ENCODE measurements at places on chromosomes 7 and 10.
A peak's percentile ranks its signal among the peaks of the same experiment; 100 is the strongest.

DNA sequence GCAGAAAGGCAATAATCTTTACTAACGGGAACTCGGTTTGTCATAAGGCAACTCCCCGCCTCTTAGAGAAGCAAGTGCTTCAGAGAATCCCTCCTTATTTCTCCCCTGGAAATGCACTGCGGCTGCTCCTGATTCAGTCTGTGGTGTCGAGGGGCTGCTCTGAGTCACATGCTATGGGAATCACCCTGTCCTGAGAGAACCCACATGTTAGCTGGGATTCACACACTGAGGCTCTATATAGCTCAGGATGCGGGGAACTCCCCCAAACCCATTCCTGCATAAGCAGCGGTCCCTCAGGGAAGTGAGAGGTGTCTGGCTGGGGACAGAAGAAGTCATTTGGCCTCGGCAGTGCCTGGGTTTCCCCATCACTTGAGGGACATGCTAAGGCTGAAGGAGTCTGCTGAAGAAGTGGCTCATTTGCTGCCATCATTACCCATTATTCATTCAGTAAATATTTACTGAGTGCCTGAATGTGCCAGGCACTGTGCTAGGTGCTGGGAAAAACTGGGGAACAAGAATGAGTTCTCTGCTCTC lies 87.5 kb downstream of the ATXN7L1 start:
- DNase-seq, result no peak

DNA sequence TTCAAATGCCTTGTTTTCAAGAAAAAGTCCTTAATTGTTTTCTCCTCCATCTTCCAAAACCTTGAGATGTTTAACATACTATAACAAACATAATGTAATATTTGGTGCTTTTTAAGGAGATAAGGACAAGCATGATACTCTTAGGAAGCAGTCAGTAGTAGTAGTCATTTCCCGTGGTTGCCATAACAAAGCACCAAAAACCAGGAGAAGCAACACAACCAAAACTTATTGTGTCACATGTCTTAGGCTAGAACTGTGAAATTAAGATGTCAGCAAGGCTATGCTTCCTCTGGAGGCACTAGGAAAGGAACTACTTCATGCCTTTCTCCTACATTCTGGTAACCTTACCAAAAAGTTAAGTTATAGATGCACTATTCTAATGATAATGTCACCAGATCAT lies 106.8 kb downstream of the MBL2 start:
- no peak for DNase-seq

DNA sequence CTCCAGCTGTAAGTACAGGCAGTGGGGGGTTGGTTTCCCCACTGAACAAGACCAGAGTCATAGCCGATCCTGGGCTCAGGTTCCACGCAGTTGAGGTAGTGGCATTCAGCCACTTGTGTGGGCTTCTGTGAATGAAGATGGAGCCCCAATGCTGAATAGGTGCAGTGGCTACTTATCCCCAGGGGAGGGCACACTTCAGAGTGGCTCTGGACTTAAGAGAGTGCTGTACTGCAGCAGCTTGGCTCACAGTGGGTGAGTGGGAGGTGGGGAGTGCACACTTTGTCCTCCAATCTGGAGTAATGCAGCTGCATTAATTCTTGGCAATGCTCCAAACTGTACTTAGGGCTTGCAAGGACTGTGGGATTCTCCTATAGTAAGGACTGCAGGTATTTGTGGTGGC lies 81.9 kb downstream of the BUB3 start:
- no peak for DNase-seq

DNA sequence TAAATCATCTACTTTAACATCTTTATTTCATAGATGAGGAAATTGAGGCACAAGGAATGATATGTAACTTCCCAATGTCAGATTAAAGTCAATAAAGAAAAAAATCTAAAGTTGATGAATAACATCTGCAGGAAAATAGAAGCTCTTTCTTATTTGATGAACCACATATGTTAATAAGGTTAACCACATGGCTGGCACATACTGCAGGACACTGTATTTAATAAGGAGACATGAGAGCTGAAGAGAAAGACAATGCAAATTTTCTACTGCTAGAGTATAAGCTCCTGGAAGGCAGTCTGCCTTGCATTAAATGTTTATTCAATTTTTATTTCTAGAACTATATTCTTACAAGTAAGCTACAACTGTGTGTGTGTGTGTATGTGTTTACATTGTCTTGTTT lies 4.4 kb downstream of the RAB11FIP2 start:
- no peak for DNase-seq

DNA sequence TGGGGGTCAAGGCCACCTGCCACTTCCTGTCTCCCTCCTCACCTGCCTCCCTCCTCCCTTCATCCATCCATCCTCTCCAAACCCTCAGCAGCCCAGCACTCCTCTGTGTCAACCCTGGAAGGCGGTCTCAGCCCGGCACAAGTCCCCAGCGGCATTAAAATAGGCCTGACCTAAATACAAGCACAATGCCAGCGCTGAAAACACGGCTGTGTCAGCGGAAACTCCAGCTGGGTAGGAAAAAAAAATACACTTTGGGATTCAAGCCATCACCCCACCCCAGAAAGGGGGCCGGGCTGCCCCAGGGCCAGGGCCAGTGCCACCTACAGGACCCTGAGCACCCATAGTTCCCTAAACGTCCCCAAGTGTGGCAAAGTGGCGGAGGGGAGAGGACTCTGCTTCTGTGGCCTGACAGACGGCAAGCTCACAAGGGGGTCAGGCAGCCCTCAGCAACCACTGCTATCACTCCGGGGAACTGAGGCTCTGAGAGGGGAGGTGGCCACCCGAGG lies 22.7 kb upstream of the GTF2IRD1 start:
- DNase-seq, result no peak

GRCh38 chr10:62045765-62046521 lies 144.4 kb downstream of the ARID5B start:
- DNase-seq, result peak; percentile 33

DNA sequence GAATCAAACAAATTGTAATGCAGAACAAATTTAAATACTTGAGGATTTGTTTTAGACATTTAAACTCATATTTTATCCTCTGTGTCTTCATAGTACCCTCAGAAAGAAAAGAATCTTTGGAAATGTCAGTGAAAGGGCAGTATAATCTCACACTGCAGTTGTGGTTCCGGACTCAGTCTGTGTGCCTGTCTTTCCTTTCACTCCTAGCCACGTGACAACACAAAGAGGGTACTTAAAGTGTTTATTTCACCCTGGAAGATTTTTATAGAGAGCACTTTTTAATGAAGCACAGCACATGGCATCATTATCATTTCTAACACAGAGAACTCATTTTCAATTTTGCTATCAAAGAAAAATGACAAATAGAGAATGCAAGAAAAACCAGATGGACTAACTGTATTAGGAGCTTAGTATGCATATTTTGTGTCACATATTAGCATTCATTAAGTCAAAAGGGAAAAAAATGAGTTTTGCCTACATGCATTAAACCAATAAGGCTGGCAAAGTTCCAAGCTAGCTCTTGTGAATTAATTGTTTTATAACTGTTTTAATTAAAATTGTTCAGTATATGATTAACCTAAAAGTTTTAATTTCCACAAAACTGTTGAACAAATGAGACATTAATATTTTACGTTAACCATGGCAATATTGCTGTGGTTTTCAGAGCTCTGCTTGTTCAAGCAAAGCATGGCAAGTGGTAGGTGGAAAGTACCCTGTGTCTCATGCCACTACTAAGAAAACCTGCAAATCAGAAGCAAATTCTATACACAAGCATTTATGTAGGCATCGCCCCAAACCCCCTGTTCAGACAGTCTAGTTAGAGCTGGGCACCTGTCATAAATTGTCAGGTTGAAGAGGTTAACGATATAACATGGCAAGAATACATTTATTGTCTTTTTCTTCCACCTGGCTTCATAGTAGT lies 65.9 kb downstream of the AUTS2 start:
- no peak for DNase-seq

- DNase-seq, result no peak
These were observed 205.2 kb downstream of the KLF6 start for GRCh38 chr10:3579845-3580244.

DNA sequence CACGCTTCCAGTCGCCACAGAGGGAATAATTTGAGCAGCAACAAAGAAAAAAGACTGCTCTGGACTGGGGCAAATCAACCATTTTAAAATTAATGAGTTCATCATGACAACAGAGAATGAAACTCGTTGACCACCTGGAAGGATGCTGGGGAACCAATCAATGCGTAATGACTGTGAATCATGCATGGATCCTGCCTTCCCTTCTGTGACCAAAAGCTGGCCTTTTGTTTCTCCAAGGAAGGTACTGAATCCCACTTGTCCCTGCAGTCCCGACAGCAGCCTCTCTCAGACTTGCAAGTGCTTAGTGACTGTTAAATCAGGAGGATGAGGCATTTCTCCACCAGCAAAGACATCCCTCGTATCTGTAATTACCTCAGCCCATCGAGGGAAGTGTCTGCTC lies 68.0 kb upstream of the TNS3 start:
- DNase-seq, result no peak

DNA sequence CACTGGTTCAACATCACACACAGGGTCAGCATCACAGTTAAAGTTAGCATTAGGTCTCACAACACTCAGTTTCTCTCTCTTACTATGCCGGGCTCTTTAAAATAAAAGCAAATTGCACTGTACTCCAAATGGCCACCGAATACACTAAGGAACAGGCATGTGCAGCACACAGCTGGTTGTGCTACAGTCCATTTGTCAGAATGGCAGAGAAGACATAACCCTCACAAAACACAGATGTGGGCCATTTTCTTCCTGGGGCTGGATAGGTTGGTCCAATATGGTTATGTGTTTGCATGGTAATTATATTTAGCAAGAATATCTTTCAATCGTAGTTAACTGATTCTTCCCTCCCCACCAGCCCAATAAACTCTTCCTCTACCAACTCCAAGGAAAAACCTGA lies 9.0 kb downstream of the JCAD start:
- DNase-seq, result no peak

- no peak for DNase-seq
These were observed 94.3 kb downstream of the ZEB1 start for GRCh38 chr10:31413325-31413724.

GRCh38 chr10:4250587-4250887 lies 465.5 kb upstream of the KLF6 start:
- no peak for DNase-seq

Data from CD4-positive, alpha-beta T cell treated with Interleukin-17A for 1 hour (primary cell).